ENCODE measurements at places on chromosomes 2 and 18.

DNA sequence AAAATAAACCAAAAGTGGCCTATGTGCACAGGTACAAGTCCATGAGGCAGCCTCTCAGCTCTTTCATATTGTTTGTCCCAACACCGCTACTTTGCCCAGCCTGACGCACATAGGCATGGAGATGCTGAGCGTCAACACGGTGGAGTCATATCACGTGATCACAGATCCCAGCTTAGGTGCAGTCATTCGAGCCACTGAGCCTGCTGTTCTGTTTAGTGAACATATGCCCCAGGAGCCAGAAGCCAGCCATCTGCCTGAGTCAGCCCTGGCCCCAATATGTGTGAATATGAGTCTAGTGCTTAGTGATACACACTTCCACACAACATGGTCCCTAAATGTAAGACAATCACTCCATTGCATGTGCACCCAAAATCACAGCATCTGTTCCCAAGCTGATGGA lies 88.2 kb upstream of the LCLAT1 start:
- DNase-seq = no peak

DNA sequence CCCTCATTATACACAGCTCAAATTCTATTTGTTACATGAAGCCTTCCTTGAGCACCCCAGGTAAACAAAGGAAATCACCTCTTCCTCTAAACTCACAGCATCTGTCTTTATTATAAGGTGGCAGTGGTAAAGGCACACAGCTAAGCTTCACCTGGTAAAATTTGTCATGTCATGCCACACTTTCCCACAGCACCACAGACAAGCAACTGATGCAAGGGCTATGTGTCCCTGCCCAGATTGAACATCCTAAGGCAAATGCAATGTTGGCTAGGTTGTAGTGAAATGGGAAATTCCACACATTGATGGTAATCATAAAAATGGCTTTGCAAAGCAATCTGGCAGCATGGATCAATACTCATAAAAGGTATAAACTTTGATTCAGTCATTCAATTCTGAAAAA lies 18.9 kb downstream of the LDAH start:
- DNase-seq = no peak

- DNase-seq = no peak
These were observed at the start of gene CNGA3 for GRCh38 chr2:98346311-98347236. Gene CNGA3, plus strand, starts transcription at chr2:98346456. Its CDS starts 23,520 bp downstream, at chr2:98369976.

DNA sequence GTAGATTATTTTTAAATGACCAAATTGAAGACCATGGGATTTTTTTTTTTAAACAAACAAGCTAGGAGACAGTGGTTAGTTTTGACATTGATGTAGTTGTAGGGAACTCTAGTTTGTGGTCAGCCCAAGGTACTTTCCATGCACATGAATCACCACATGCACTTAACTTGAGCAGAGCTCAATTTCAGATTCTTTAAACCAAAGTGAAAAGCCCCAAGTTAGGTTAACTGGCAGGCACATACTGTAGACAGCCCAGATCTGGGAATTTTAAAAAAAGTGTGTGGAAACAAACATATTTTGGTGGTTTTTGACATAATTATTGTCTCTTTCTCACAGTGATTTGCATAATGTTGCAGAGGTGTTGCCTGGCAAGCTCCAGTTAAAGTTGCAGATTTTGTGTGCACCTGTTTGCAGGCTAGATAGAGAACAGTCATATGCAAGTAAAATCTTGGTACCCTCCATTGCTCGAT lies 88.4 kb downstream of the BCL2L11 start:
- DNase-seq = no peak

GRCh38 chr2:119472749-119473148 lies 41.1 kb downstream of the TMEM37 start:
- no peak for DNase-seq

DNA sequence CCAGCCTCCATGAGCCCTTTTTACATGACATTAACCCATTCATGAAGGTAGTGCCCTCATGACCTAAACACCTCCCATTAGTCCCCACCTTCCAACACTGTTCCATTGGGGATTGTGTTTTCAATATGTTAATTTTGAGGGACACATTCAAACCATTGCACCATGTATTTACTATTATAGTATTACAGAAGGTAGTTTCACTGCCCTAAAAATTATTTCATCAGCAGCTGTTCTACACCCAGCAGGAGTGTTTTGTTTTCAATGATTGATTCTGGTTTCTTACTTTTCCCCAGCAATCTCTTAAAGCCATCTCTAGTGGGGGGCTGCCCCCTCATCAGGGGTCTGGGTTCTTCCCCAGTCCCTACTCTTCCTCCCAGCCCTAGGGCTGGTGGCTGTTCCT lies 71.9 kb downstream of the CERS6 start:
- no peak for DNase-seq
